ENCODE measurements at places on chromosomes 11 and 22.

- DNase-seq = no peak
These were observed 942.3 kb downstream of the NTM start for GRCh38 chr11:132312701-132313111.

- no peak for DNase-seq
These were observed 14.9 kb upstream of the ME3 start for GRCh38 chr11:86687185-86687778.

DNA sequence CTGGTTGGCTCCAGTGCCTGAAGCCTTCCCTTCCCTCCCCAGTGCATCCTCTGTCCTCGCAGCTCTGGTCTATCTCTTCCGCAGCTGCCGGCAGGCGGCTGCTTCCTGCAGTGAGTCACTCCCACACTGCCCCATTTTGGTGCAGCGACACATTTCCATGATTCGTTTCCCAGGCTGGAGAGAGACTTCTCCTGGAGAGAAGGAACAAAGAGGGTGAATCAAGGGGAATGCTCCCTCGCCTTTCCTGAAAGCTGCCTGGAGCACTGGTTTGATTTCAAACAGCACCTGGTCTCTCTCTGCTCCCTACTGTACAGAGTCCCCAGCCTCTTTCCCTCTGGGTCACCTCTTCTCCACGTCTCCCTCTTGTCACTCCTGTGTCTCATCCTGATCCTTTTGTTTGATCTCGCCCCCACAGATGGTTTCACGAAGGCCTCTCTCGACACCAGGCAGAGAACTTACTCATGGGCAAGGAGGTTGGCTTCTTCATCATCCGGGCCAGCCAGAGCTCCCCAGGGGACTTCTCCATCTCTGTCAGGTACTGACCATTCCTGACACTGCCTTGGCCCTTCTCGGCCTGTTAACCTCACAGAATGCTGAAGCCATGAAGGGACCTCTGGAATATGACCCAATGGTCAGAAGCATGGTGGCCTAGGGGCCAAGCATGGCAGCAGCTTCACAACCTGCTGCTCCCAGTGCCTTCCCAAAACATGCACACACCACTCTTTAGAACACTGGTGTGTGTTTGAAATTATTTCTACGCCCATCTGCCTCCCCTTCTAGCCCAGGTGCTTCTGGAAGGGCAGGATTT lies at the start of gene TMA7B:
Gene TMA7B (plus strand): TSS at position 758 of the 808 bp plus-strand sequence. CDS start 3,978 bp downstream, outside the sequence.
- DNase-seq = peak; percentile 40

DNA sequence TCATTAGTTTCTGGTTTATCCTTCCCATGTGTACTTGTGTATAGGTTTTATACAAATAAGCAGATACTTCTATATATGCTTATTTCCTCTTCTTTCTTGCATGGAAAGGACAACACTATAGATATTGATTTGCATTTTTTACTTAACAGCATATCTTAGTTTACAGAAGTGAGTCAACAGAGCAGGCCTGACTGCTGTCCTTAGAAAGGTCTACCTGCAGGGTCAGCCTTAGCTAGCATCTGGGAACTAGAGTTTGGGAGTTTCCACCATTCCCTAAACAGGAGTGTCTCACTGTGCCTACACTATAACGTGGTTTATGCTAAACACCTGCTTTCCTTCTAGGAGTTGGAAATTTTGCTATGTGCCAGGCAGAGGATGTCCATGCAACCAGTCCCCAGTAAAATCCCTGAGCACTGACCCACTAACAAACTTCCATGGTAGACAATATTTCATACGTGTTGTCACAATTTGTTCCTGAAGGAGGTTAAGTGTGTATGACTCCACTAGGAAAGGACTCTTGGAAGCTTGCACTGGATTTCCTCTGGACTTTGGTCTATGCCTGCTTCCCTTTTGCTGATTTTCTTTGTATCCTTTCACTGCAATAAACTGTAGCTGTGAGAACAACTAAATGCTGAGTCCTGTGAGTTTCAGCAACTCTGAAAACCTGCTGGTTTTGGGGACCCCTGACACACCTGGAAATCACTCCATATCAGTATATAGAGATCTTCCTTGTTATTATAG lies 17.7 kb downstream of the PRR14L start:
- DNase-seq = no peak

GRCh38 chr11:122439866-122440810 lies 215.4 kb upstream of the UBASH3B start:
- DNase-seq = no peak

- DNase-seq = no peak
These were observed 88.9 kb downstream of the ARFGAP2 start for GRCh38 chr11:47087801-47088200.

DNA sequence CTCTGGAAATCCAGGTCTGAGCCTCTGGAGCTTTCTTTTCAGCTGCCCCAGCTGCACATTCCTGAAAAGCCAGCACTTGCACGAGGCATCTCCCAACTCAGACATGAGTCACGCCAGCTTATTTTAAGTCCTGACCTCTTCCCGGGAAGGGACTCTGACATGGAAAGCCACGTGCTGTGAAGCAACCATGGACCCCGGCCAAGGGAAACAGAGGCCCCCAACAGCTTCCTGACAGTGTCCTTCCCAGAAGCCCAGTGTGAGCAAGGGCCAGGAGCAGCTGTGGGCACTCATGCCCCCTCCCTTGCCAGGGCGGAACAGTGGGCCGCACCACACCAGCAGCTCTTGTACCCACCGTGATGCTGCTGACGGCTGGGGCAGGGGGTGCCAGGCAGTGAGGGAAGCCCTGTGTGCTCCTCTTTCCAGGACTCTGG lies 118.8 kb upstream of the CADM1 start:
- no peak for DNase-seq

DNA sequence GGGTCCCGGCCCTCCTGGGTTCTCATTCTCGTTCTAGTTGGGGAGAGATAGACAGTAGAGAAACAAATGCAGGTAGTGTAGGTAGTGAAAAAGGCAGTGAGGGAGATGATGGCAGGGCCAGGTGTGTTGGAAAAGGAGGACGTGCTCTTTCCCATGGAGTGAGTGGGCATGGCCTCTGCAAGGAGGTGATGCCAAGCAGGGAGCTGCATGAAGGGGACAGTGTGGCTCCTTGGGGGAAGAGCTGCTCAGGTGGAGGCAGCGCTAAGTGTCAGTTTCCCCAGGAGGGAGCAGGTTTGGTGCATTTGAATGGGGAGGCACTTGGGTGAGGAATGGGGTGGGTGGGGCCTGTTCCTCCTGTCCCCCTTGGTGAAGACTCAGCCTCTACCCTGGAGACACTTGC lies 22.2 kb downstream of the MCM5 start:
- no peak for DNase-seq
